ENCODE measurements at places on chromosomes 5 and 9.

DNA sequence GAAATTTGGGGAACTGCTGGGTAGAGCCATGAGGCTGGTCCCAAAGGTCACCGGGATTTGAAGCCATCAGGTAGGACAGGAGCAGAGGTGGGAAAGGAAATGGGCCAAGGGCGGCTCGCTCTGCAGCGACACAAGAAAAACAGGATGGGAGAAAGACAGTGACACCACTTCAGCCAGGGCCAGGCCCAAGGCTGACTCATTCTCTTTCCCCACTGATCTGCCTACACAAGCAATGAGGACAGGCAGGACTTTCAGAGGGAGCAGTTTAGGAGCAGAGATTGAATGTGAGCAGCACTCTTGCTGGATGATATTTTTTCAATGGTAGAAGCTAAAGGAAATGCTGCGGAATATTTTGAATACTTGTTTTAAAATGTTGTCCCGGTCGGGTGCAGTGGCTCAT is 3.5 kb downstream of the RUFY1 start:
- no peak for DNase-seq

GRCh38 chr9:83432877-83433550 is 105.2 kb downstream of the FRMD3 start:
- no peak for DNase-seq

DNA sequence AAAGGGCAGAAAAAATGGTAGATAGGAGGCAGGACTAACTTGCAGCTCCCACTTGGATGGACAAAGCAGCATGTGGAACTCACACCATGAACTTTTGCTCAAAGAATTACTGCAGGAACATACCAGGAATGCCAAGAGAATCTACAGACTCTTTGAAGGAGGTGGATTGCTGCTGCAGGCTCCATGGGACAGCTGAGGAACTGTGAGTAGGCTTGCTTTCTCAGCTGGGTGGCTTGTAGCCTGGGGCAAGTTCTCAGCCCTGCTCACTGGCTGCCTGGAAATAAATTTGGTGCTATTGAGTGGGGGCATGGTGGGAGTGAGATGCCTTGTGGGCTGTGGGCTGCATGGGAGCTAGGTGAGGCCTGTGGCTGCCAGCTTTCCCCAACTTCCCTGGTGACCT is 574.5 kb downstream of the PRELID2 start:
- DNase-seq = no peak

- DNase-seq = no peak
Observed at GRCh38 chr9:17597977-17598376, 19.1 kb downstream of the SH3GL2 start.

DNA sequence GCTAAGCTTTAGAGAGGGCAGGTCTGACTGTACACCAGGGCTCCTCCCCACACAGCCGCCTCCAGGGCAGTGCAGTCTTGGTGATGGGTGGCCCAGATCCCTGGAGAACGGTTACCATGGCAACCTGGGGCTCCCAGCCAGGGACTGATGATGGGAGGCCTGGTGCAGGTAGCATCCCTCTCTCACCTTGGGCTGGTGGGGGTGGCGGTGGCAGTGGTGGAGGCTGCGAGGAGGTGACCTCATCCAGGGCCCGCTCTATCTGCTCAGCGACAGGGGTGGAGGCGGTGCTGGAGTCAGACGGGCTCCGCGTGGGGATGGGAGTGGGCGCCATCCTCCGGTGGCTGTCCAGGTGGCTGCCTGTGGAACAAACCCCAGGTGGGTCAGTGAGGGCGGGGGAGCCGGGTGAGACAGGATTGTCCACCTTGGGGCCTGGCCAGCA is 12.3 kb downstream of the PRR7 start:
- DNase-seq = no peak
